AG10803 (cell line): ENCODE measurements at places on chromosomes 16 and 17.

GRCh38 chr17:66952031-66952524, 12.4 kb upstream of the CACNG4 start:
- peak; percentile 84 for DNase-seq

DNA sequence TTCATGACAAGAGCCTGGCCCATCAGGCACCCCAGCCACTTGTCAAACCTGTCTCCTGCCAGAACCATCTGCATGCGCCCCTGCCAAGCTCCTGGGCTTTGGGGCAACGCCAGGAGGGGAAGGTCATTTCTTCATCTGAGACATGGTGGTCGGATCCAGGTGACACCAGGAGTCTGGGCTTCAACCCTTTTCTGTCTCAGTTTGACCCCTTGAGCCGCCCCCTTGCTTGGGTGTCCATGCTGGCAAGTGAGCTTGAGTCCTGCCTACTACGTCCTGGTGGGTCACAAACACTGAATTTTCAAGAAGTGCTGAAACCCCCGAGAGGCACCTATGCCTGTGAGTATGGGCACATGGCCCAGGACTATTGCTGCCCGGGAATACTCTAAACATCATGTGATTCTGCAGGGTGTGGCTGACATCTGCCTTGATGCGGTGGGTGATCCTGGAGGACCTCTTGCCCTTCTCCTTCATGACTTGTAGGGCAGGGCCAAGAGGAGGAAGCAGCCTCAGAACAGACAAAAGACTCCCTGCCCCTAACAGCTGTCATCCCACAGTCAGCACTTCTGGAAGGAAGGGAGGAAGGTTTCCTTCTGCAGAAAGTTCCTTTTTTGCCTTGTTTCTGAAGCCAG, 43.4 kb downstream of the TNFRSF13B start:
- DNase-seq, result no peak

DNA sequence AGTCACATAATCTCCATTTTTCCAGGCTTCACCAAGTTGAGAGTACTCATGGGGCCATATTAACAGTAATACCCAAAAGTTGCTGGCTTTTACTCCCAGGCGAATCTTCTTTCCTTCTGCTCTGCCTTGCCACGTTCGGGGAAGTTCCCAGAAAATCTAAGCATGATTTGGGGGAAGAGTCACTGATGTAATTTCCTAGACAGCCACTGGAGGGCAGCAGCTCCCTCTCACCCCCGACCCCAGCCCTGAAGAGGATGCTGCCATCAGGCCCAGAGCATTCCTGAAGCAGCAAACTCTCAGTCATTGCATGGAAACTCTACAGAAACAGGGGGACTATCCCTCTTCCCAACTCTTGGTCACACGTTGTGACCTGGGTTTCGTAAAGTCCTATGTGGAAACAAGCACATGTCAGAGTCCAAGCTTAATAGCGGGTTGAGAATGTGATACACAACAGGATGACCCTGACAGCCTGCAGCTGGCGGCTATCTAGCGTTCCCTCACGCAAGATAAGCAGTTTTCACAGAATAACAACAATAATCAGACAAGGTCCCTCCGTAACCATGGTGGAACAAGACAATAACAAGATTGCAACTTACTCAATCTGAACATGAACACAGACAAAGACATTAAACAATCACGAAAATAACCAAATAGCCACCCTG, 43.8 kb upstream of the DHX40 start:
- DNase-seq, result peak; percentile 42

GRCh38 chr16:50235581-50235980, 30.8 kb upstream of the ADCY7 start:
- no peak for DNase-seq

GRCh38 chr17:13626703-13627102, 25.0 kb upstream of the HS3ST3A1 start:
- peak; percentile 63 for DNase-seq

DNA sequence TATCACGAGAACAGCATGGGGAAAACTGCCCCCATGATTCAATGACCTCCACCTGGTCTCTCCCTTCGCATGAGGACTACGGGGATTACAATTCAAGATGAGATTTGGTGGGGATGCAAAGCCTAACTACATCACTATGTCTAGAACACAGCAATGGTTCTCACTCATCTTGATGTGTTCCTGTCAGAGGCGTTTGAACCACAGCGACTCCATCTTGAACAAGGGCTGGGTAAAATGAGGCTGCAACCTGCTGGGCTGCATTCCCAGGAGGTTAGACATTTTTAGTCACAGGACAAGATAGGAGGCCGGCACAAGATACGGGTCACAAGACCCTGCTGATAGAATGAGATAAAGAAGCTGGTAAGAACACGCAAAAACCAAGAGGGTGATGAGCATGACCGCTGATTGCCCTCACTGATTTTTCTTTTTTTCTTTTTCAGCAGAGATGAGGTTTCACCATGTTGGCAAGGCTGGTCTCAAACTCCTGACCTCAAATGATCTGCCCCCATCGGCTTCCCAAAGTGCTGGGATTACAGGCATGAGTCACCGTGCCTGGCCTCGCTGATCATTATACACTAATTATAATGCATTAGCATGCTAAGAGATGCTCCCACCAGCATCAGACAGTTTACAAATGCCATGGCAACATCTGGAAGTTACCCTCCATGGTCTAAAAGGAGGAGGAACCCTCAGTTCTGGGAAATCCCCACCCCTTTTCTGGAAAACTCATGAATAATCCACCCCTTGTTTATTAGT, 3.0 kb upstream of the PPY start:
- DNase-seq, result peak; percentile 48

DNA sequence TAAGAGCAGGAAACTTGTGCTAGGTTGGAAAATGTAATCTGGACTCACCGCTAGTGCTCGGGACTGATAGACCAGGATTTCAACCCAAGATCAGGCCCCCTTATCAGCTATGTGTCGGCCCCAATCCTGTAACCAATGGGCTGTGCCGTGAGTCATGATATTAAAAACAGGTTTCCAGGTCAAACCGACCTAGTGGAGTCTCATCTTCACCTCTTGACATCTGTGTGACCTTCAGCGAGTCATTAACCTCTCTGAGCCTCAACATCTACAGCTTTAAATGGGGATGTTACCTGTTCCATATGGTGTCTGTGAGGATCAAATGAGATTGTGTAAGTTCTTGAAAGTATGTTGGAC, 512 bp downstream of the PMM2 start:
- DNase-seq, result peak; percentile 37

DNA sequence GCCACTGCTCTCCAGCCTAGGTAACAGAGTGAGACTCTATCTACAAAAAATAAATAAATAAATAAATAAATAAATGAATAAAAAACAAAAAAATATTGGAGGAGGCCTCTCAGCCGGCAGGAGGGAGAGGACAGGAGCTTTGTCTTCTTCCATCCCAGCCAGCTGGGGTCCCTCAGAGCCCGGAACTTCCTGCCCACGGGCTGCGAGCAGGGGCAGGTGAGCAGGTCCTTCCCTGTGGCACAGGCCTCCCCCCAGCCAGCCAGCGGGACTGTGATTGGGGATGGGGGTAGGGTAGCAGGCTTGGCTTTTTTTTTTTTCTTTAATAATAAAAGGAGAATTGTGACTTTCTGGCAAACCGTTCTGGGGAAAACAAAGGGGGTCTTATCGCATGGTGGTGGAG, 10.1 kb downstream of the SMTNL2 start:
- no peak for DNase-seq

DNA sequence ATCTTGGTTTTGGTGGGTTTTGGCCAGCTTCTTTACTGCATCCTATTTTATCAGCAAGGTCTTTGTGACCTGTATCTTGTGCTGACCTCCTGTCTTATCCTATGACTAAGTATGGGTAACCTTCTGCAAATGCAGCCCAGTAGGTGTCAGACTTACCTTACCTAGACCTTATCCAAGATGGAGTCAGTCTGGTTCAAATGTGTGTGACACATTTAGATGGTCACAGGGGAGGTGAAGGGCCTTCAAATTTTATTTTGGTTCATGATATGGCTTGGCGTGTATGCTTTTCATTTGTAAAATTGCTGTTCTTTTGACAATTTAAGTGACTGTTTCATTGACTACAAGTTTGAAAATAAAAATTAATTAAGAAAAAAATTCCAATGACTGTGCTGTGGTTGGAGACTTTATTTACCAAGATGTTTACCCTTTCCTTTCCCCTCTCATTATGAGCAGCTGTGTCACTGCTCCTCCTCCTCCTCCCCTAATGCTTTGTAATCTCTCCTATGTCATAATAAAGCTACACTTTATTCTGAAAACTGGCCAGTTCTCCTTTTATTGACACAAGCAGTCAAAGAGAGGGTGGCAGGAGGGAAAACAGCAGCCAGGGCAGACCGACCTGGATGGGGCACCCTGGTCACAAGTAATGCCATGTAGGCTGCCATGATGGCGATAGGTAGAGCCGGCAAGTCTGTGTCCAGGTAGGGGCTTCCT, 49.4 kb downstream of the TNFRSF13B start:
- DNase-seq, result no peak

- DNase-seq, result peak; percentile 35
Measured at GRCh38 chr16:12573730-12574383, 229.8 kb downstream of the CPPED1 start.

DNA sequence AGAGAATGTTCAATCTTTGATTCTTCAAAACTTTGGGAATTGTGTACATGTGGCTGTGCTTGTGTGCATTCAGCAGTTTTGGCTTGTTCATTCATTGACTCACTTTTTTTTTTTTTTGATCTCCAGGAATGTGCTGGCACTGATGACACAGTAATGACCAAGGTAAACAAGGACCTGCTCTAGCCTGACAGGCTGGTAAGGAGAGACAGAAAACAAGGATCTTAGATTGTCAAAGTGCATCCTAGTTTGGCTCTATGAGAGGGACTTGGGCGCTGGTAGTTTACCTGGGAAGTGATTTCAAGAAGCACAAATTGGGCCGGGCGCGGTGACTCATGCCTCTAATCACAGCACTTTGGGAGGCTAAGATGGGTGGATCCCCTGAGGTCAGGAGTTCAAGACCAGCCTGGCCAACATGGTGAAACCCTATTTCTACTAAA, 233.1 kb upstream of the WSCD1 start:
- DNase-seq, result peak; percentile 62

- peak; percentile 50 for DNase-seq
Measured at GRCh38 chr17:39080421-39081078, 70.9 kb downstream of the PLXDC1 start.

DNA sequence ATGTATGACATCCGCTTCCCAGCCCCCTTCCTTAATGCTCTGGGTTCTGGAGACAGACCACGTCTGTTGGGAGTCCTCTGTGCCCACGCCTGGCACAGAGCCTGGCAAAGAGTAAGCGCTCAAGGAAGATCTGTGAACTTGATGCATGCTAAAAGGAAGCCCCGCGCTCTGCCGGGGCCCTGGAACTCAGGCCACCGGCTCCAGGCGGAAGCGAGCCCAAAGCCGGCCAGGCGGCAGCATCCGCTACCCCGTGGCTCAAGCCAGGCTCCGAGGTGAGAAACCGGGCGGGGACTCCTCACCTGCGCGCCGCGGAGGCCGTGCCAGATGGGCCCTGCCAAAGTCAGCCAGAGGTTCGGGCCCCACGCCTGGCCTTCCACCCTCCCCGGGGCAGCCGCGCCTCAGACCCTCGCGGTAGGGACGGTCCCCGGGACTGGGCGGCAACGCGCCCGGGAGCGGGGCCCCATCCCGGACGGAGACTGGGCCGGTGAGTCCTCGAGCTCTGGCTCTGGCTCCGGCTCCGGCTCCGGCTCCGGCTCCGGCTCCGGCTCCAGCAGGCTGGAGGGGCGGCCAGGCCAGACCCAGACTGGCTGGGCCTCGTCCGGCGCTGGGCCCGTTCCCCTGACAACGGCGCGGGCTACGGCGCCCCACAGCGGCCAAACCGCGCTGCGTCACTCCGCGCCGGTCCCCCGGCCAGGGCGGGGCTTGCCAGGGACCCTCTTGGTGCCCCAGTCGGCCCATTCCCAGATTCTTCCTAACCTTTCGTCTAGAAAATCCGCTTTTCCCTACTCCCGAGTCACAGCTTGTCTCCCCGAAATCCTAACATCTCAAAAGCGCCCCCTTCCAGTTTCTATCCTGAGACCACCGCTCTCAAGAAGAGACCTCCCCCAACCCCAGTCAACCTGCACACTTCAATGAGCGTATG, at the start of gene ZDHHC1:
TSS of gene ZDHHC1 (minus strand) at position 606 of the 922 bp plus-strand sequence. CDS start 8,702 bp downstream, outside the sequence.
- DNase-seq, result peak; percentile 67

GRCh38 chr16:72894293-72895151, 153.4 kb downstream of the ZFHX3 start:
- peak; percentile 21 for DNase-seq

GRCh38 chr17:73325527-73325842, 13.7 kb upstream of the CDC42EP4 start:
- DNase-seq, result peak; percentile 95

- DNase-seq, result peak; percentile 78
Measured at GRCh38 chr16:30567991-30568638, 3.4 kb downstream of the ZNF688 start.

DNA sequence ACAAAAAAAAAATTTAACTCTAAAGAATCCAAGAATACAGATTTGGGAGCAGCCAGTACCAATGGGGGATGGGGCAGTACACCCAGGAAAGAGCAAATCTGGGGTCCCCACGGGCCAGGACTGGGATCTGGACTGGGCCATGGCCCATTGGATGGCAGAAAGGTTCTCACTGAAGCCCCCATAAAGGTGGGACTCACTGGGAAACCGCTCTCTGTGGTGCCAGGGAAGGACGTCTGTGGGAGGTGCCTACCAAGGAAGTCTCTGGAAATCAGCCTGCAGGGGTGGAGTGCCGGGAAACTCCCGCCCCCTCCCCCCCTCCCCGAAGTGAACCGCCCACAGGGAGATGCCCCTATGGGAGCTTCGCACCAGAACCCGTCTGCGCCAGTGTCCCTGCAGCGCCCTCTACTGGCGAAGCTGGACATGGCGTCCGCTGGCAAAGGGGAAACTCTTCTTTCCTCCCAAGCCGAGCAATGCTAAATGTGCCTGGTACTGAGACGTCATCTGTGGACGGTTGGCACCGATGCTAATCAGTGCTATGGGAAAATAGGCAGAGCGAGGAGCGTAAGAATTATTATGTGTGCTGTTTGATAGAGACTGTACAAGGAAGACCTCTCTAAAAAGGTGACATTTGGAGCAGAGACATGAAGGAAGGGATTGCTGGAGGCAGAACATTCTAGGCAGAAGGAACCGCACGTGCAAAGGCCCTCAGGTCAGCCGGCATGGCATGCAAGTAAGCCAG, 671.1 kb downstream of the WWOX start:
- peak; percentile 6 for DNase-seq

DNA sequence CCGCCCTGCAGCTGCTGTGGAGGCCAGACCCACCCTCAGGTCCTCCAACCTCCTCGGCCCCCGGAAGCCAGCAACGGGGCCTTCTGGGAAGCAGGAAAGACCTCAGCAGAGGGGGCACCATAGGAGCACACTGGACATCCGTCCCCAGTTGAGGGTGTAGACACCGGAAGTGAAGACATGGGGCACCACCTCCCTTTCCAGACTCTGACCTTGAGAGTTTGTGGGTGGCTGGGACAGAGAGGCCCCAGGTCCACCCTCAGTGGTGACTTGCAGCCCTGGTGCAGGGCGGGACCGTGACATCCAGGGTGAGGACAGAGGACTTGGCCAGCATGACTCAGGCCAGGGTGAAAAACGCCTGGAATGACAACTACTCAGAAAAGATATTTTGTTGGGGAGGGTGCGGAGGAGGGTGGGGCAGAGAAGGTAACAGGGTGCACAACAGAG, 19.9 kb downstream of the CEP295NL start:
- peak; percentile 95 for DNase-seq
